Activated CD8-positive, alpha-beta memory T cell treated with anti-CD3 and anti-CD28 coated beads for 4 hours (primary cell): ENCODE measurements at places on chromosomes 6 and 20.

DNA sequence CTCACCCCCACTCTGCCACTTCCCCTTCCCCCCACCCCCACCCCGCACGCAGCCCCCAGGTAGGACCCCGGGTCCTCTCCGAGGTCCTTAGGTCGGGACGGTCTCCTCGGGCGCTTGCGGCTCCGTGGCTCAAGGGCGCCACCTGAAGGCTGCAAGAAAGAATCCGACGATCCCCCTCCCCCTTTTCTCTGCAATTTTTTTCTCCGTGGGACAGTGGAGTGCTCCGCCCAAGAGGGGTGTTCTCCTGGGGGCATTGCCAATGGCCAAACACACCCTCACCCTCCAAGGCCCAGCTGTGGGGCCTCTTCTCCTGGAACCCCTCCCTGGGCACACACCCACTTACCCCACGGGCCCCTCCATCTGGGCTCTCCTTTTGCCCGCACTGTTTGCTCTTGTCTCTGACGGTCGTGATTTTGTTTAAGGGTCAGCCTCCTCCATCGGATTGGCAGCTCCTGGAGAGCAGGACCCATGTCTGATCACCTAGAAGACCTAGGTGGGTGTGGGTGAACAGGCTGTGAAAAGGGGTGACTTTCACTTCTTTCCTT is 1.1 kb upstream of the TMEM74B start:
- DNase-seq = no peak

GRCh38 chr6:23334360-23334759 is 765.0 kb downstream of the HDGFL1 start:
- DNase-seq = no peak

DNA sequence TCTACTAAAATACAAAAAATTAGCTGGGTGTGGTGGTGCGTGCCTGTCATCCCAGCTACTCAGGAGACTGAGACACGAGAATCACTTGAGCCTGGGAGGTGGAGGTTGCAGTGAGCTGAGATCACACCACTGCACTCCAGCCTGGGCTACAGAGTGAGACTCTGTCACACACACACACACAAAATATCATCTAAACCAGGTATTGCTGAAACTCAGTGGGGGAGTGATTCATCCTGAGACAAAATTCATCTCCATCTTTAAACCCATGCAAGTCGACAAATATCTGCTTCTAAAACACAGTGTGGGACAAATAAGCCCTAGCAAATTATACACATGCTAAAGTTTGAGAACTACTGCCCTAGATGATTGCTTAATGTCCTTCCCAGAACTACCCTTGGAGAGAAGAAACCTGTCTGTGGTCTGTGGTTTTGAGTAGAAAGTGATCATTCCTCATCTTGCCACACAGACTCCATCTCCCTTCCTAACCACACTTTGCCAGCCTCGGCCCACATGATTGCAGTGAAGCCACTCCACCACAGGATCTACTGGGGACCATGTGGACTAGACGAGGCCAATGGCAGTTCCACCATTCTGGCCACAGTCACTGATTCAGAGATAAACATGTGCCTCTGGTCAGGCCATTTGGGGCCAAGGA is 130.3 kb downstream of the OPRM1 start:
- no peak for DNase-seq

GRCh38 chr6:32355018-32355417 is 16.7 kb downstream of the TSBP1 start:
- no peak for DNase-seq

DNA sequence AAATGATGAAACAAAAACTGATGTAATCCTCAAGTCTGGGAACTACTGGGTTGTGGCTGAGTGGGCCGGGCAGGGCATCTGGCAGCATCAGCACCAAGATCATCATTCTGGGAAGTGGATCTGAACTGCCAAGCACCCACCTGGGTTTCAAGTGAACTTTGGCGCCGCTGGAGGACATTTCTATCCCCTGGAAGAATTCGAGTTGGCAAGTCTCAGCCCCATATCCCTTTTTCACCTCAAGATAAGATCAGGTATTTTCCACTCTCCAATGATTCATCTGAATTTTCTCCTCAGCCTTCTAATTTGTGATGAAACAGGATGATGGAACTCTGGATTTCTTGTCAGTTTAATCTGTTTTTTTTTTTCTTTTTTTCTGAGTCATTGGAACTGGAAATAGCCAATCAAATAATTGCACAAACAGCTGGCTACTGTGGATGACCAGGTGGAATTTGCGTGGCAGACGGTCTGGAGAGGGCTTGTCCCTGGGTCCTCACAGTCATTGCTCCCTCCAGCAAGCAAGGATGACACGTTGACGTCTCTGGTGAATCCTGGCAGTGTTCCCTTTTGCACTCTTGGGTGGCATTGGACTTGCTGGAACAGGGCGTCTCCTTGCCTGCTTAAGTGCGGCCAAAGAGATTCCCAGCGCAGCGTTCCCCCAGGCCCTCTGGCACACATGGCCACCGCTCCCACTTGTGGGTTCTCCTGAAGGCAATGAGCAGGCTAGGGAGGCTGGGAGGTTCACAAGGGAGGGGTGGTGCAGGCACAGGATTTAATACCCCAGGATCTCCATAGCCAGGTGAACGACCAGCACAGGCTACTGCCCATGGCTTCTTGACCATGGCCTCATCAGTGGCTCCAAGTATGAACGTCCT is 80.4 kb downstream of the DHX35 start:
- no peak for DNase-seq

DNA sequence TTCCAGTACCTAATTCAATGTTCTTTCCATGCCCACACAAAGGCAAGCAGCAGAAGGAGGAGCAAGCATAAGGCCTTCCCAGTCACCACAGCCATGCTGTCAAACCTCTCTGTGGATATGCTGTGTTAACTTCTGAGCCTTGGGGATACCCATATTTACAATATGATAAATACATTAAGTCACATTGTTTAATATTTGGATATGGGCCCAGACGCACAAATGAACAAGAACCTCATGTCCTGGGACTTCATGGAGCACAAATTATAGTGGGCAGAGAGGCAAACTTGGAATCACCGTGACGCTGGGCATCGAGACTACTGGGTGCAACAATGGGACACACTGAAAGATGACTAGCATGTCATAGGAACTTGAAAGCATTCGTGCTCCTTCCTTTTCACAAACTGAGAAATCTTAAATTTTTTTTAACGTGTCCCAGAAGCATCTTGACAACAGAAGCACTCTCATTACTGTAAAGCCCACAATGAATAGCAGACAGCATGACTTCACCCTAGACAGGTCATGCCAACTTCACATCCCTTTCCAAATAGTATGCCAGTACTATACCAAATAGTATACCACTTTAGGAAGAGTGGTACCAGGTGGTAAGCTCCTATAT is 16.0 kb downstream of the SOD2 start:
- no peak for DNase-seq

DNA sequence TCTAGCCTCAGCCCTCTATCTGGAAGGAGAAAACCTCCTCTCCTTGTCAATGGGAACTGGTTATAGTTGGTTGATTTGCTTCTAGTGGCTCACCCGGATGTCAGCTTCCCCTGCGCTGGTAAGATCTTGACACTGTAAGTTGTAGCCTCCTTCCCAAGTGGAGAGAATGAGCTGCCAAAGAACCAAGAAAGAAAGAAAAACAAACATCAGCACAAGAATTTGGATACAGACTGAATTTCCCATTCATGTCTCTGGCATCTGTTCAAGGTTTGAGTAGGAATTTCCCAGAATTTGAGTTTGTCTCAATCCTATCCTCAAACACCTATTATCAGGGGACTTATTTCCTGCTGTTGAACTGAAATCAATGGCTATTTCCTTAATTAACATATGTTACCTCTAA is 44.1 kb downstream of the ELOVL2 start:
- DNase-seq = no peak

DNA sequence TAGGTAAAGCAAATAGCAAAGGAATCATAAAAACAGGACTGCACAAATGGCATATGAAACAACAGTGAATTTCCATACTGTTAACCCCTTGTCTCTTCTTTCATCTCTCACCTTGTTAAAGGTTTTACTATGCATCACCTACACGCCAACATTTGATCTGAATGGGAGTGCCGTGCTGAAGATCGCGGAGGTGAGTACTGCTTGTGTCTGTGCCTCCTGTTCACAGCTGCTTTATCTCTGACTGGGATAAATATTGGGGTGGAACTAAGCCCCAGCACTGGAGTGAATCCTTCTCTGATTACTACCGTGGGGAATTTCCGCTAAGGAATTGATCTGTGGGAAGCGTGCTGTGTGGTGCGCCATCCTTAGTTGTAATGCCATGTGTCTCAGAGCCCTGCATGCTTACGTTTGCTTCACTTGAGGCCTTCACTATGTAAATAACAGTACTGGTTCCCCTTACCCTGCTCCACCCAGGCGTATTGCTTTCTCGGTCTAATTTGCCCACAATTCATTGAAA is 11.4 kb upstream of the PBOV1 start:
- DNase-seq = no peak

GRCh38 chr20:36063916-36064657 is 90.5 kb upstream of the EPB41L1 start:
- no peak for DNase-seq

GRCh38 chr6:133873538-133873937 is 15.4 kb upstream of the TCF21 start:
- no peak for DNase-seq

GRCh38 chr20:20687319-20687718 is 25.1 kb downstream of the RALGAPA2 start:
- no peak for DNase-seq

- DNase-seq = no peak
These were observed 8.4 kb upstream of the NUP153 start for GRCh38 chr6:17714879-17715851.

DNA sequence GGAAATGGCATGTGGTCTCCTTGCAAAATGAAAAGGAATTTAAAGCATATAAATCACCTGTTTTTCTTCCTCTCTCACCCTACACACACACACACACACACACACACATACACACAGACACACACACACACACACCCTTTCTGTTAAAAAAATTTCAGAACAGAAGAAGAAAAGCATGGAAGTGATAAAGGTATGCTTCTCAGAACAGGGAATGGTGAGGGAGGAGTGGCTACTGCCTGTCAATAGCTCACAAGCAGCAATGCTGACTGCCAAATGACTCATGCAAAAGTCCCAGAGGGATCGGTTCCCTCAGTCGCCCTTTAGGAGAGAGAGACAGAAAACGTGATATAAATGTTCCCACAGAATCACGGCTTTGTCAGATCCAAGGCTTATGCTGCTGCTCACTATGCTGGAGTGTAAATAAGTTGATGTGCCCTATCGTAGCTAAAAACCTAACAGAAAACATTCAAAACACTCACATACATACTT is 102.6 kb downstream of the IBTK start:
- no peak for DNase-seq

- peak; percentile 54 for DNase-seq
These were observed 39.2 kb downstream of the ZMYND8 start for GRCh38 chr20:47317127-47317895.

DNA sequence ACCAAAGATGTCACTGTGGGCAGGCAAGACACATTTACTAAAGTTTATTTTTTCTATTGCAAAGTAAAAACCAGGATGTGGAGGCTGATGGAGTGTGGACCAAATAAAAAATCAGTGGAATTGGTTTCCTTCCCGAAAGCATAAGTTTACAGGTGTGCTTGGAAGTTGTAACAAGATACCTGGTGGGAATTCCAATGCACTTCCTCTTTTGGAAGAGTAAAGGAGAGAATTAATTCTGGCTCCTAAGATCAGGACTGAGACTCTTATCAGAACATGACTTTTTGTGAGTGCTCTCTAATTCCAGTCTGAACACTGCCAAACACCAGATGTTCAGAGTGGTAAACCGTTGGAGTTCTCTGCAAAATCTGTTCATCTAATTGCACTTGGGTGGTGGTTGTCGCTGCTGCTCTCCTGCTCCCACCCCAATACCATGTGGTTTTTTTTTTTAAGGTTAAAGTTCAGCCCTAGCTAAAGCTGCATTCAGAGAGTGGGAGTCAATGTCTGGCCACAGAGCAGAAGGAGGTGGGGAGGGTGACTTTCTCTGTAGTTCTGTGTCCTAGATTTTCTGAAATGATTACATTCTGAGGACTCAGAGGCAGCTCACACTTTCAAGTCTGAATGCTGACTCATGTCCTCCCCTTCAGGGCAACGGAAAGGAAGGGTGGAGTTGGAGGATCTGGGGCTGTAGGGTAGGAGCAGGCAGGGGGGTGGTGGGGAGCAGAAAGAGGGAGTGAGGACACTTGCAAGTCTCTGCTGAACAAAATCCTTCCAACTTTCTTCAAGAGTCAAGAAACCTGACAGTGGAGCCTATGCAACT is 275.8 kb upstream of the PRDM1 start:
- DNase-seq = no peak

DNA sequence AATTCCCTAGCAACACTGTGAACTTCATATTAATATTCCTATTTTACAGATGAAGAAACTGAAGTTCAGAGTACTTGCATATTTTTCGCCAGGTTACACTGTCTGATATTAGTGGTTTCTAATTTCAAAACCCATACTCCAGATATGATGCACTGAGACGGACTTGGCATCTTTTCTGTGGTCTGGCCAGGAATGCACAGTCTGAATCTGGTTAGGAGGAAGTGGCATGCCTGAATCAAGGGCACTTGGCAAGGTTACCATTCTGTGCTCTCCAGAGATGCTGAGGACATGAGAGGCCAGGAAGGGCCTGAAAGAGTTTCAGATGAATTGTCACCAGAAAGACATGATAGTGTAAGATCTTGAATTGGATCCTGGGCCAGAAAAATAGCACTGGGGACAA is 150.1 kb downstream of the HAO1 start:
- no peak for DNase-seq

DNA sequence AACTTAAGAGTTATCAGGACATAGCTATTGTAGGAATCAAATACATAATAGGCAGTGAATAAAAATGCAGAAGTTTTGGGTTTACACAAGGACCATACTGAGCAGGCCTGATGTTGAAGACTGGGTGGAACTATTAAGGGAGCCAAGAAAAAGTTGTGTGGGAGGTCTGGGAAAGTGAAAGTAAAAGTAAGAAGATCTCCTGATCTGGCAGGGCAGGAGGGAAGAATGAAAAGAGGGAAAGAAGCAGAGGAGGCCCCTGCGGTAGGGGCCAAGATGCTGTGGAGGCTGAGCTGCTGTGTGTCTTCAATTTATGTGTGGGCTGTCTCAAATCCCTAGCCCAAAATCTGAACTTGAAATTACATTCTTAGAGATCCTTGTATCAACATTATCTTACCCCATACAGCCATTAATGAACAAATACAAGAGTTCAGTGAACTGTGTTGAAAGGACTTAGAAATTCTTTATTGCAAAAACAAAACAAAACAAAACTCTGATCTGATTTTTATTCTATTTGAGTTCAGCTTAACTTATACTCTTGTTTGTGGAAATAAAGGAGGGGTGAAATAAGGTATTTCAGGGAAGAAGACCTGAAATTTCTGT is 1183.8 kb downstream of the HACE1 start:
- DNase-seq = no peak

DNA sequence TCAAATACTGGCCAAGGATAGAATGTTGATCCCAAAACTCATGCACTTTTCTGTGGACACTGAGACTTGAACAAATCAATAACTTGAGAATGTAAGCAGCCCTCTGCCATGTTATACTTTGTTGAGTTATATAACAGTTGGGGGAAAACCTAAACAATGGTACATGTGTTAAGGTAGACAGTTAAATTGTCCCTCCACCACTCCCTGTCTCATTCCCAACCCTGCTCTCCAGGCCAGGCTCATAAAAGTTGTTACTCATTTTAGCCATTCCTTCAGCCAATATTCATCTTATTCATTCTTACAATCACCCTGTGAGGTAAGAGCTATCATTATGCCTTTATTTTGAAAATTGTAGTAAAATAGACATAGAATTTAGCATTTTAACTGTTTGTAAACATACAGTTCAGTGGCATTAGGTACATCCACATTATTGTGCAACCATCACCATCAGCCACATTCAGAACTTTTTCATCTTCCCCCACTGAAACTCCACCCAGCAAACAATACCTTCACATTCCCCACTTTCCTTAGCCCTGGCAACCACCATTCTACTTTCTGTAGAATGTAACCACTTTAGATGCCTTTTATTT is 38.2 kb upstream of the IER3 start:
- no peak for DNase-seq
